Left kidney (tissue), 8 donors: ENCODE measurements at places on chromosomes 5 and 9.

GRCh38 chr9:110687497-110687896 is 18.9 kb downstream of the MUSK start:
- no peak for DNase-seq

DNA sequence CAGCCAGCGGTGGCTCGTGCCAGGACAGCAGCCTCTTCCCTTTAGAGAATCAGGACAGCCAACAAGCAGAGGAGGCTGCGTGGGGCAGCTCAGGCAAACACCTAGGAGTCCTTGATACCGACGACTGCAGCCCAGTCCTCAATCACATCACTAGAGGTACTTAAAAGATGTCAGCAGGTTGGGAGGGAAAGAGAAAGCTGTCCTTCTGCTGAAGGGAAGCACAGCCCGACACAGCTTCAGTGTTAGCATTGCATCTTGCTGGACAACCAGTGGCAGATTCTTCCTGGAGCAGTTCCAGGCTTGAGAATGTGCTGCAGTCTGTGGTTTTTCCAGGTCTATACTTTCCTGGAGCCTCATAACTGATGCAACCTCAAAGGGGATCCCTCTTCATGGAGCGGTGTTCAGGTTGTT is 230.5 kb downstream of the SYK start:
- no peak for DNase-seq

- no peak for DNase-seq
Measured at GRCh38 chr5:142529626-142530278, 156.1 kb downstream of the FGF1 start.

DNA sequence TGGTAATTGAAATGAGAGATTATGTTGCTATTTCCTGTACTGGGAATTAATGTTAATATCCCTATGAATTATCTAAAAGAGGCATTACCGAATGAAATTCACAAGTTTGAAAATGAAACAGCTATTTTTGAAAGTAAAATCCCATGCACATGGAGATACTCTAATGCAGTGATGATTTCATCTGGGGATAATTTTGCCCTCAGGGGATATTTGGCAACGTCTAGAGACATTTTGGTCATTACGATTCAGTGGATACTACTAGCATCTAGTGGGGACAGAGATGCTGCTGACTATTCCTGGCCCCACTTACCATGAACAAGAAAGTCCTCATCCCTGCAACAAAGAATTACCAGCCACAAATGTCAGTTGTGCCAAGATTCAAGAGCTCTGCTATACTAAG is 500.9 kb downstream of the EFNA5 start:
- no peak for DNase-seq

- DNase-seq: no peak
Measured at GRCh38 chr5:158487664-158488063, 612.1 kb downstream of the EBF1 start.

DNA sequence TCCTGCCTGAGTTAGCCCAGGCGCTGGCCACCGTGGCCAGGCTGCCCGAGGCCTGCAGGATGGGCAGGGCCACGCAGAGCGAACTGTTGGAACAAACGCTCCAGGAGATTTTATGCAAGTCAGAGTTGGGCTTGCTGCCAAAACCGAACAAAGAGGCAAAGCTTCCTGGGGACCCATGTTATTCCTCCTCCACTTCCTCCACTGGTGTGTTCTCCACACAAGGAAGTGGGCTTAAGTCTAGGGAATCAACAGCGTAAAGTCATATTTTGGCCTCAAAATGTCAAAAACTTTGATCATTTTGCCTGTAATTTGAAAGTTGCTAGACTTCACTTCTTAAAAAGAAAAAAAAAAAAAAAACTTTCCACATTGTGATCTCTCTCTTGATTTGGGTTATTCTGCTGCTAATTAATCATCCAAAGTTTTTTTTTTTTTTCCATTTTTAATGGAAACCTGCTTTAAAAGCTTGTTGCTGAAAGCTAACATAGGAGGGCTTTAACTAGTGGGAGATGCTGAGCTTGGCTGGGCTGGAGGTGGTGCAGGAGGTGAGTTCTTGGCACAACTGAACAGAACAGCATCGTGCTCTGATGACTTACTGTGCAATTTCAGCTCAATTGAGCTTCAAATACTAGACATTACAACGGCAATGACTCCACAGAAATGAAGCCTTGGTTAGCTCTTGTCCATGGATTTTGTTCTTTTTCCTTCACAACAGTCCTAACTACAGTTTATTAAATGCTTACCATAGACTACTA is 73.0 kb downstream of the PTPDC1 start:
- peak; percentile 57 for DNase-seq

DNA sequence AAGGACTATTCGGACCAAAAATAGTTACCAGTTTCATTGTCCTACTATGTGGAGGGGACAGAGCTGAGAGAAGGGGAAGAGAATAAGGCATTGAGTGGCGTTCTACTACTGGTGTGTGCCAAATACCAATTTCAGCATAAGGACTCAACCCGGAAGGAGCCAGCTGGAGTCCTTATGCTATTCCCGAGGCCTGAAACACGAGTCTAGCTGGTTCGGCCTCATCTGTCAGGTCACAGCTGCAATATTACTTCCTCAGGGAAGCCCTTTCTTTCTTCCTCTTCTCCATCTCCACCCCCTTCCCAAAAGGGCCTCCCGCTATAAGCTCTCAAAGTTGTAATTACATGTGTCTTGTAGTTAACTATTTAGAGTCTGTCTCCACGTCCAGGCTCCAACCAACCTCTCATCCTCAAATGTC is 20.5 kb upstream of the FER start:
- DNase-seq: peak; percentile 46

DNA sequence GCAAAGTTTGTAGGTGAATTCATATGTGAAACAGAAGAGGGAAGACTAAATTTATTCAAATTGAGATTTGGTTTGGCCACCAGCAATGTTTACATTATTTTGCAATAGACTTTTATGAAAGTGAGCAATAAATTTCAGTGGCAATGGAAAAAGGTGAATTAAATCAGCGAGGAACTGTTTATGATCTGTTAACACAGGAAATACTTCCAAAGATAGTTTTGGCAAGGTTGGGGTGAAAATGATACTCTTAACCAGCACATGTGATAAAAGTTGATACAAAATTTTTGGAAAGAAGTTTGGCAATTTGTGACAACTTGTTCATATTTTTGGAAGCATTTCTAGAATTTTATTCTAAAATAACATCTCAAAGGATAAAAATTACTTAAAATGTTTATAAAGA is 119.8 kb downstream of the ARHGEF28 start:
- no peak for DNase-seq

DNA sequence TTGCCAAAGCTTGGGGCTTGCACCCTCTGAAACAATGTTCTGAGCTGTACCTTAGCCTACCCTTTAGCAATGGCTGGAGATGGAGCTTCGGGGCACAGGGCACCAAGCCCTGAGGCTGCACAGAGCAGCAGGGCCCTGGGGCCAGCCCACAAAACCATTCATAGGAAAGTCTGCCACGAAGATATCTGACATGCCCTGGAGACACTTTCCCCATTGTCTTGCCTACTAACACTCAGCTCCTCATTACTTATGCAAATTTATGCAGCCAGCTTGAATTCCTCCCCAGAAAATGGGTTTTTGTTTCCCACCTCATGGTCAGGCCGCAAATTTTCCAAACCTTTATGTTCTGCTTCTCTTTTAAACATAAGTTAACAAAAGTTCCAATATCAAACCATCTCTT is 105.7 kb downstream of the DTWD2 start:
- DNase-seq: no peak

DNA sequence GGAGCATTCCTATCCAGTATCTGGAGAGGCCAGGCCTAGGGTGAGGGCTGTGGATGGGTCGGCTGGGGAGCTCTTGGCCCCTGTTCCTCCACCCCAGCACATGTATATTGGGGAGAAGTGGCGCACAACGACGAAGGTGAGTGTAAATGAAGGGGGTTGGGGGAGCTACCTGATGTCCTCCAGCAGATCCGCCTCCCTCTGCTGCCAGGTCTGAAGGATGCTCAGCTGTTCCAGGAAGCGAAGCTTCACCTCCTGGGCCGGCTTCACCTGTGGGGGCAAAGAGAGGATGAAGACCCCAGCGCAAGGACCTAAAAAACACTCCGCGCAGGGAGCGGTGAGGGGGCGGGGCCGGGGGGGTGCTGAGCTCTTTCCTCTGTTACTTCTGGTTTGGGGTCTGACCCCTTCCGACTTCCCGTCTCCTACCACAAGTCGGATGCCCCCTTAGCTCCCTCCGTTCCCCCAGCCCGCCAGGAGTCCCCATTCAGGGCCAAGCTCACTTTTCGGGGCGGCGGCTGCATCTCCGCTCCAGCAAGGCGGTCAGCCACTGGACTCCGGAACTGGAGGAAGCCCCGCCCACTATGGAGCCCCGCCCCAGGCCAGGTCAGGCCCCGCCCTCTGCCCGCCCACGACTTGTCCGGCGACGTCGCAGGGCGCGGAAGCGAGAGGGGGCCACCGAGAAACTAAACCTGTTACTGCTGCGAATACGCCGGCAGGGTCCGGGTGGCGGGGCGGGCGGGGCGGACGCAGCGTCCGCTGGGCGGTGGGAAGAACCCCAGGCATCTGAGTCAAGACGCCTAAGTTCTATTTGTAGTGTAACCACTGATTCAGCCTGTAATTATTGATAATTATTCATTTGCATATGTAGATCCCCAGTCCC is at the start of gene FCHSD1:
TSS of gene FCHSD1 (minus strand) at position 568 of the 877 bp plus-strand sequence. CDS start at position 518, 50 bp downstream.
- DNase-seq: peak; percentile 79

- no peak for DNase-seq
Measured at GRCh38 chr9:14140096-14140697, 173.7 kb downstream of the NFIB start.

DNA sequence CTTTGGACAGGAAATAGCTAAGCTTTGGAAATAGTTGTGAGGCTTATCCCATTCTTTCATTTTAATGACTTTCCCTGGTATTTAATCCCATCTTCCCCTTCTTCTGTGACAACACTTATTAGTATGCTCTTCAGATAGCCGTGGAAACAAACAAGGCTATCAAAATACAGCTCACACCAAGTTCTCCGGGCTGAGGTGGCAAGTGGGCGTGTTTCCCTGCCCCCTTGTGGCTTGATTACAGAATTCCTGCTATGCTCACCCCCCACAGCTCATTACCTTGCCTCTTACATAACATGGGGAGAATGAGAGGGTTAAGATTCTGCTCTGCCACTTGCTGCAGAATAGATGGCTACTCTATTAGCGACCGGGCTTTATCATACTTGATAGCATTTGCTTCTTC is 437.1 kb upstream of the TLE4 start:
- DNase-seq: no peak

GRCh38 chr5:180603076-180603594 is 11.8 kb upstream of the SCGB3A1 start:
- DNase-seq: no peak

GRCh38 chr5:36641431-36641830 is 35.0 kb downstream of the SLC1A3 start:
- no peak for DNase-seq

DNA sequence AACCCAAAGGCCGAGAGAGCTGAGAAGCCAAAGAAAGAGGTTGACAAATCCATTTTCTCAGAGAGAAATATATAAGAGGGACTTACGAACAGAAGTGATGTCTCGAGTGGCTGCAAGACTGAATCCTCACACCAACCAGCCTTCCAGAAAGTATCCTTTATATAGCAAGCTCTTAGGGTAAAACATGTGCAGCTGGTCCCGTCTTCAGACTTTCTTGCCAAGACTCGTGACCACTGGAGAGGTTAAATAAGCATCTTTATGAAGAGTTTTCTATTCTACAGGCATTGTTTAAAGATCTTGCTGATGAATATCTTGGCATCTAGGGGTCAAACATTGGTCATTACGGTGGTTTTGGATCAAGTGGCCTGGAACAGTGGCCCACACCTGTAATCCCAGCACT is 16.9 kb upstream of the SLC22A4 start:
- no peak for DNase-seq

GRCh38 chr9:14218253-14218652 is 95.7 kb downstream of the NFIB start:
- DNase-seq: no peak

GRCh38 chr9:77304543-77304942 is 127.2 kb downstream of the VPS13A start:
- DNase-seq: no peak

GRCh38 chr9:131743096-131743495 is 3.2 kb upstream of the RAPGEF1 start:
- DNase-seq: no peak
